ENCODE measurements at places on chromosomes 12 and 14.

DNA sequence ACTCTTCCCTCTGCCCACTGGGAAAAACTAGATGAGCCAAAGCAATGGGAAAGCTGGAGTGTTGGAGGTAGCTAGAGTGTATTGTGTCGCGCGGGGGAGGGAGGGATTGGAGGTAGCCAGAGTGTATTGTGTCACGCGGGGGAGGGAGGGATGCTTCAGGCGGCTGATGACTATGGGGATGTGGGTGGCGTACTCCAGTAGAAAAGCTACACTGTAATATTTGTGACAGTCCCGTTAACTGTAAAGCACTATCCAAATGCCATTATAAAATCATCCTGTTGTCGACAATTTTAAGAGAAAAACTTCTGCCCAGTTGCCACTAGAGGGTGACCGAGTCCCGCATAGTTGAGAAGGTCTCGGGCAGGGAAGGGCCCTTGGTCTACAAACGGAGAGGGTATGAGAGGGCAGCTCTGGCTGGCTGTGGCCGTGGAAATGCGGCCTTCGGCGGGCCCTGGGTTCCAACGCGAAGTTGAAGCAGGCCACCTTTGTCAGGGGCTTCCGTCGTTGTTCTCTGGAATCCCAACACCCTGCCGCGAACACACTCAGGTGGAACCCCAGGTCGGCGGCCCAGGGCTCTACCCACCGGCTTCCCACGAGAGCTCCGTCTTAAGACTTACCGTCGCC, 15.1 kb upstream of the PLEK2 start:
- peak; percentile 73 for DNase-seq

DNA sequence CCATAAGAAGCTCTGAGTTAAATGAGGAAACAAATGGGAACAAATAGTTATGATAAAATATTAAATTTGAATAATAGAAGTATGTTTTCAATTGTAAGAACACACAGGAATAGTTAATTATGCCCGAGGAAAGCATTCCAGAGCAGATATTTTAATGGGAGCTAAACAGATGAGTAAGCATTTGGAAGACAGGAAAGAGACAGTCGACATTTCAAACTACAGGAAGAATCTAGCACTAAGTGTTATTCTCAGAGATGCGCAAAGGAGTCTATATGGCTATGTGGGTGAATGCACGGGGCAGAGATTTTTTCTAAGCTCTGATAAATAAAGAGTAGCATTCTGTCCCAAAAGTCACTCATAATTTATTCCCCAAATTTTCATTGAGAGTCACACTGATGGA, 64.5 kb upstream of the SSTR1 start:
- DNase-seq: no peak

- DNase-seq: no peak
Observed at GRCh38 chr14:96256407-96256806, 397 bp downstream of the BDKRB1 start.

- no peak for DNase-seq
Observed at GRCh38 chr14:61101803-61102548, 120.9 kb downstream of the SLC38A6 start.

- DNase-seq: no peak
Observed at GRCh38 chr12:63292471-63293221, 141.6 kb upstream of the AVPR1A start.

GRCh38 chr14:91392623-91393303, 24.9 kb downstream of the CCDC88C start:
- no peak for DNase-seq

- DNase-seq: no peak
Observed at GRCh38 chr14:31529053-31529452, 32.2 kb upstream of the NUBPL start.
